ENCODE measurements at places on chromosomes 7 and 10.
A peak's percentile ranks its signal among the peaks of the same experiment; 100 is the strongest.

DNA sequence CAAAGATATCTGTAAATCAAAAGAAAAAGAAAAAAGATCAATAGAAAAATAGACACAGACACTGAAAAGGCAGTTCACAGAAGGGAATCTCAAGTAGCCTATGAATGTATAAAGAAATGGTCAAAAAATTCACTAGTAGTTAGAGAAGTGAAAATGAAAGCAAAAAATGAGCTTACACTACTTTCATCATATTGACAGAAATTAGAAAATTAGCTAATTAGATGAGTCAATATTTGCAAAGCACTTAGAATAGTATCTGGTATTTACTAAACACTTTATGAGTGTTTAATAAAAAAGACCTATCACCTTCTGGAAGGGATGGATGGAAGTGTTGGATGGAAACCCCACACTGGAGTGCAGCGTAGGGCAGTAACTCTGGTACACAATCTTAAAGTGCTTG lies 1.7 kb upstream of the CFAP58 start:
- DNase-seq: no peak

DNA sequence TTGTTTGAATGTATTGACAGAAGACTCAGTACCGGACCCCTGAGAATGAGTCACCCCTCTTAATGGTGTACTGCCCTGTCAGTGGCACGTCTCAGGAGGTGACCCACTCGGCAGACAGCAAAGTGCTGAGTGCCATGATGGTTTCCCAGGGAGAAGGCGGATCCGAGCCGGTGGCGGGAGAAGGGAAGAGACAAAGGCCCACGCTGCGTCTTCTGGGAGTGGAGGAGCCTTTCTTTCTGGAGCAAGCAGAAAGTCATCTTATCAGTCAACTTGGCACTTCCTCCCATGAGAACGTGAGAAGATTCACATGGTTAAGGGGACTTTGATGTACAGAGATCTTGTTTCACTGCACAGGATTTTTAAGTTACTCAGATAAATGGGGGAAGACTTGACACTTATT lies 14.6 kb upstream of the PPP2R2D start:
- DNase-seq: no peak

DNA sequence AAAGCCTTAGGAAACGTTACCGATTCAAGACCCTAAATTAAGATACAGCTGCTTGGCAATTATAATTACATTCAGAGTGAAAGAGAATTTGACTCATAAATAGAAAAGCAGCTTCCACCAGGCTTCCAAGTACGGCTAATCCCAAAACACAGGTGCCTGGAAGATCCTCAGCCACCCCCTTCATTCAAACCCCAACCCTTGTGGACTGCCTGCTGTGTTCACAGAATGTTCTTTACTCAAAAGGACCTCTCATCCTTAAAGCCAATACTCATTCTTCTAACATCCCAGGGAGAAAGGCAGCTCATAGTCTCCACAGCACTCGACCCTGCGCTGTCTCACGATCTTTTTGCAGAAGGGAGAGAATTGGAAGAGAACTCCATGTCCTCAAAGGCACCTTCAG lies 32.9 kb downstream of the RNF32 start:
- DNase-seq: no peak

DNA sequence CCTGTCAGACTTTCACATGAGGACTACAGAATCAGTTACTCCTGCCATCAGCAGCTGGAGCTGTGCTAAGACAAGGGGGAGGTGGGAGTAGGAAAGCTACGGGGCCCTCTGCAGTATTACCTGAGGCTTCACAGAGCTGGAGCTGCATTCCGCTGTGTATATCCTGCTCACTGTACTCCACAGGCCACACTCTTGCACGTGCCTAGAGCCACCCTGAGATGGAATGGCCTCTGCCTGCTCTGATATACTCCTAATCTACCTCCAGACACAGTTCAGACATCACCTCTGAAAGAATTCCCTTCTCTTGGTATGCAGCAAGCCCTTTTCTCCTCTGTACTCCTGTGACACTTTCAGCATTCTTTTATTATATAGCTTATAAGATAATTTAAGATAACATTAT lies 34.8 kb downstream of the TRDMT1 start:
- no peak for DNase-seq

GRCh38 chr10:110425684-110426293 lies 71.9 kb upstream of the DUSP5 start:
- peak; percentile 93 for DNase-seq

DNA sequence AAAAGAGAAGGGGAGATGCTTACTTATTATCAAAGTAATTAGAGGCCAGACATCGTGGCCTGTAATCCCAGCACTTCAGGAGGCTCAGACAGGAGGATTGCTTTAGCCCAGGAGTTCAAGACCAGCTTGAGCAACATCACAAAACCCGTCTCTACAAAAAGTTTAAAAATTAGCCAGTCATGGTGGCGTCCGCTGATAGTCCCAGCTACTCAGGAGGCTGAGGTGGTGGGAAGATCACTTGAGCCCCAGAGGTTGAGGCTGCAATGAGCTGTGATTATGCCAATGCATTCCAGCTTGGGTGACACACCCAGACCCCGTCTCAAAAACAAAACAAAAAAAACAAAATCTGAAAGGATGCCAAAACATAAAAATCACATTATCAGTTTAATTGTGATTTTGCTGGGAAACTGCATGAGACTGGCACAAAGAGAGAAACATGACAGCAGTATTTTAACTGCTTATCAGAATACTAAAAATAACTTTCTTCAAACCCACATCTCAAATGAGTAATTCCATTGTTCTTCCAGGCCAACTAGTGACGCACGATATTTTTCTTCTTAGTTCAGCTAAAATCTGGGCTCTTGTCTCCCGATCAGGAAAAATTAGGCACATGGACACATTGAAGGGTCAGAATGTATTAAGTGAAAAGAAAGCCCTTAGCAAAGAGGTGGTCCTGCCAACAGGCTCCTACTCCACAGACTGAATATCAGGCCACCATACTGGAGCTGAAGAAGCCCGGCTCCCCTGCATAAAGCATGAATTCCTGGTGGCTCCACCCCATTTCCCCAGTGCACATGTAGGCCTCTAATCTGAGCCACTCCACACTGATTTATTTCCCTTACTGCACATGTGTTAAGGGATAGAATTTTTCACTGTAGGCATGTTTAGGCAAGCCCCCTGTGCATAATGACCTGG lies 9.6 kb upstream of the CCM2 start:
- peak; percentile 42 for DNase-seq

DNA sequence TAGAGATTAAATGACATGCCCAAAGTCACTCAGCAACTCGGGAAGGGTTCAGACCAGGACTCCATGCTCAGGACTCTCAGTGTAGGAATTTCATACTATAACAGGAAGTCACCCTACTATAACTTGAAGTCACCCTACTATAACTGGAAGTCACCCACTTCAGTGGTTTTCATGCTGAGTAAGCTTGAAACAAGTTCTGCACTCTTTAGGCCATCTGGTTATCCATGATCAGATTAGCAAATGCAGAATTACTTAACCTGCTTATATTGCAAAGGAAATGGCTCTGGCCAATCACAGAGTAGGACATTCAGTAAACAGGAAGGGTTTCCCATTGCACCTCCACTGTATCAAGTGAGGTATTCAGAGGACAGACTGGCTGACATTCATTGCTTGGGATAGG lies 1240.4 kb downstream of the GATA3 start:
- DNase-seq: no peak

DNA sequence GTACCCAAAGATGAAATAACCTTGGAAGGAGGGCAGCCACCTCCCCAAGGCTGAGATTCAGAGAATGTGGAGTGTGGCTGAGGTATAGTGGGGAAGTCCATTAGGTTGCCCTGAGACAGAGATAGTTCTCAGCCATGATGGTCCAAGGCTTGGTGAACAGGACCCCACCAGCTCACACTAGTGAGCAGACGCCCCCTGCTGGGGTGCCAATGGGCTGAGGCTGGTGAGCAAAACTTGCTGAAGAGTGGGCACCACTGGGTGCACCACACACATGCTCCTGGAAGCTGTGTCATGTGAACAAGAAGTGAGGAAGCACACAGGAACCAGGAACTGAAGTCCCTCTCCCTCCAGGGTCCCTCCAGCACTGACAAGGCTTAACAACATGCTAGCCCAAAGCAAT lies 8.9 kb downstream of the FBXL13 start:
- peak; percentile 23 for DNase-seq

GRCh38 chr10:98323221-98324164 lies 55.5 kb upstream of the LOXL4 start:
- DNase-seq: peak; percentile 96

GRCh38 chr10:72226418-72227027 lies 10.4 kb upstream of the ASCC1 start:
- DNase-seq: no peak

DNA sequence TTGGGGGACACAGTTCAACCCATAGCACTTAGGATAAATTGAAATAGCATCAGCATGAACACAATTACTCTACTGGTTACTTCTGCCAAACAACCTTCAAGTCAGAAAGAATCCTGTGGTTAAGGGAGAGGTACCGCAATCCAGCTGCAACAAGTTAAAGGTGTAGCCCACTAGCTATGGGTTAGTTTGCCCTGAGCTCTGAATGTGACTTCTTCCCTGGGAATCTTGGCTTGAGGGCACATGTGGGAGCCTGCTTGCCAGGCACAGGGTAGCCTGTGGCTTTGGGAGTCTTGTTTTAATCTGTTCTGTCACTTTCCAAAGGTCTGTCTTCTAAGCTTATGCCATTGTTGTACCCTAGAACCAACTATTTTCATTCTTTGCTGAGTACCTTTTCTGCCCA lies 8.9 kb upstream of the SGPL1 start:
- no peak for DNase-seq

DNA sequence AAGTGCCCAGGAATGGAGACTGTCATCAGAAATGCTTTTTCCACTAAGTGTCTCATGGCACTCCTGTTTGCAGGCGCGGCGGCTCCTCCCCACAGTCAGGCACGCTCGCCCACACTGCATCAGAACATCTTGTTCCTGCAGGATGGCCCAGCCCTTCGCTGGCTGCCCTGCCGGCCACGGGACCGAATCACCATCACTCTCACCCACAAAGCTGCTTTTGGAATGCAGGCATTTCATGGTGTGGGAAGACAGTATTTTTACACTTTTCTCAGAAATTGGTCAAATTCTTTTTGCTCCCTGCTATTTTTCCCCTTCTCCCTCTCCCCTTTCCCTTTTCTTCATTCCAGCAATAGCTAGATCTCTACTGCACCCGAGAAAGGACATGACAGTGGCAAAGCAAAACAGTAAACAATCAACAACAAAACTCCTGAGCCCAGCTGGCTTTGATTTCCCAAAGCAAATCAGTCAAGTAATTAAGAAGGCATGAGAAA lies 176.1 kb upstream of the TNS3 start:
- peak; percentile 69 for DNase-seq

DNA sequence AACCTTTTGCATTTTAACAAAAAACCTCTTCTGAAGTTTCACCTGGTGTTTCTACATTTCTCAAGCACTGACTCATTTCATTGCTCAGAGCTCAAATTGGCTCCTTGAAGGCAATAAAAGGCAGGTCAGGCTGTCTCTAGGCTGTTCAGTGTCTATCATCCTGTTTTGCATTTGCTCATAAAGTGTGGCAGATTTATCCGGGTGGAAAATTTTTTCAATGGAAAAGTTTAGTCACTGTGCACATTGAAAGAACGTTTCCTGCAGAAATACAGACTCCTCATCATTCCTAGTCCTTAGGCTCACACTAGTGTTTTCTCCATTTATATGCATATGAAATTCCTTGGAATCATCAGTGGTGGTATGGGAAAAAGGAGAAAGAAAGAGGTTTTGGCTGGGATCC lies 114.2 kb upstream of the DGKB start:
- peak; percentile 46 for DNase-seq

GRCh38 chr10:131513901-131514300 lies 202.4 kb upstream of the TCERG1L start:
- DNase-seq: peak; percentile 2

GRCh38 chr7:95905167-95905566 lies 132.8 kb downstream of the DYNC1I1 start:
- DNase-seq: no peak

GRCh38 chr7:36129048-36129534 lies 24.0 kb upstream of the EEPD1 start:
- no peak for DNase-seq

DNA sequence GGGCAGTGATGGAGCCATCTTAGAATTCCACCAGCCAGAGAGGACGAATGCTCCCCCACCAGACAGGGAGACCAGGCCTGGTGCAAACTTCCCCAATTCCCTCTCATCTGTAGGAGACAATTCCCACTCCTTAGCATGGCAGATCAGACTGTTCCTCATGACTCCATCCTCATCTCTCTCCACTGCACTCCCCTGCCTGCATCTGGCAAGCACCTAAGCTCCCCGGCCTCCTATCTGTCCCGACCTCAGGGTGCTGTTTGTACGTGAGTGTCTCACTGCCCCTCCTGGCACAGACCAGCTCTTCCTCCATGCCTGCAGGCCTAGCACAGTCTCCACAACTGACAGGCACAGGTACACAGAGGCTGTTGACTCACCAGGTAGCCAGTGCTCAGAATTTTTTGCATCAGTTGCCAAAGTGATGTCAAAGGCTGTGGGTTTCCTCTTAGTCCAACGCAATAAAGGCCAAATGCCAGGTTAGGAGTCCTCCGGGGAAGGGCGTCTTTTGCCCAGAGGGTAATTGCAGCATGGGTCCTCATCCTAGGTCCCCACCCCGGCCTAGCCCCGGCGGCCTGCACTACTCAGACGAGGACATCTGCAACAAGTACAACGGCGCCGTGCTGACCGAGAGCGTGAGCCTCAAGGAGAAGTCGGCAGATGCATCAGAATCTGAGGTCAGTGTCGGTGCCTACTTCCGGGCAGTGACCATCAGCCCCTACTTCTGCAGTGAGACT lies 436.8 kb upstream of the FOXK1 start:
- DNase-seq: no peak

DNA sequence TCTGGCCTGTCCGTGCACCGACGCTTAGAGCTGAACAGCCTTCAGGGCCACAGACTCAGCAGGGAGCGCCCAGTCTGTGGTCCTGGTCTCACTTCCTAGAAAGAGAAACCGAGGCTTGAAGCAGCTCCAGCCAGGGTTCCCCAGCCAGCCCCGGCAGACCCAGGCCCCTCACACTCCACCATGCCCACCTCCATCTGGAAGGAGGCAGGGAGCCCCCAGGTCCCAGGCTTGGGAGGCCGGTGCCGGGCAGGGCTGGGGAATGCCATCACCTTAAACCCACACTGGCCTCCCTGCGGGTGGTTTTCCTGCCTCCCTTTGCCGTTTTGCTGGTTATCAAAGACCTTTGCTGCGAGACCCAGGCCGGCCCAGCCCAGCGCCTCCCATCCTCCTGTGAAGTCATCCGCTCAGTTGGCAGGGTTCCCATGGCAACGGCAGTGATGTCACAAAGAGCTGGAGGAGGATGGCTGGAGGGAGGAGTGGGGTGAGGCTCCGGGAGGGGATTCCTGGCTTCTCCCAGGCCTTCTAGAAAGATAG lies 24.0 kb downstream of the ELFN1 start:
- peak; percentile 72 for DNase-seq
